GM04503 (cell line): ENCODE measurements at places on chromosomes 7 and 10.
A peak's percentile ranks its signal among the peaks of the same experiment; 100 is the strongest.

GRCh38 chr10:114714281-114714741 lies 56.2 kb upstream of the ABLIM1 start:
- peak; percentile 42 for DNase-seq

- peak; percentile 85 for DNase-seq
Measured at GRCh38 chr7:94374231-94374630, 20.5 kb upstream of the COL1A2 start.

- DNase-seq = no peak
Measured at GRCh38 chr7:118114175-118114574, 69.8 kb upstream of the LSM8 start.

GRCh38 chr7:148433521-148434180 lies 156.9 kb upstream of the C7orf33 start:
- DNase-seq = no peak
